NCI-H524 treated with DMSO at 0.1 percent for 48 hours (cell line): ENCODE measurements at places on chromosomes 5 and 9.

DNA sequence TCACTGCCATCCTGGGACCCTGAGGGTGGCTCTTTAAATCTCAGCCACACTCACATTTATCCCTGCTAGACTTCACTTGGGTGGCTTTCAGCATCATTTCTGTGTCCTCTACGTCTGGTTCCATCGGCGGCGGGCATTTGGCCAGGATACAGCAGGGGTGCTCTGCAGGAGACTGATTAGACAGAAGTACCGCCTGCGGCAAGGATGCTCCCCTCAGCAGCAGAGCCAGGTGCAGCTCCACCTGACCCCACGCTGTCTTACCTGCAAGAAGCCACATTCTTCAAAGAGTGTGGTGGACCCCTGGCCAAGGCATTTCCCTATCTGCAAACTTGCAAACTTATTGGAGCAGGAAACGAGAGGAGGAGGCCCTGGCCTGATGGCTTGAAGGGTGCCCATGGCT lies 309.8 kb upstream of the IRX4 start:
- no peak for DNase-seq

DNA sequence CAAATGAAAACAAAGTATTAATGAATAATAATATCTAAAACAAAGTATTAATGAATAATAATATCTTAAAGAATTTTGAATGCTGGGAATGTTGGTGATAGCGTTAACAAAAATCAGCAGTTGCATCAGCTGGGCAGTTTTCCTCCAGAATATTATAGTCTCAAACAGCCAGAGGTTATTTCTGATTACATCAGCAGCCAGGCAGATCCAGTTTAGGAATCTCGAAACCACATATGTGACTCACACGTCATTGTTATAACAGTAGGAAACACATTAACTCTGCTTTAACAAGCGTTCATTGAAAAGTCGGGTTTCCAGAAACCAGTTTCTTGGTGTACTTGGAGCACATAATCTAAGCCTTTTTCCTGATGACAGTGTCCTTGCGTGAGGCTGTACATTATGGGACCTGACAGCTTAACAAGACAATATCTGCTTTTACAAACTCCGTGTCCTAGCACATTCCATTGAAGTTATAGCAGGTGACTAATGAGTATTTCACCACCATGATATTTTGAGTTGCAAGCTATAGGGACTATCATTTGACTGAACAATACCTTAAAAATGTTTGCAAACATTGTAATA lies 559.5 kb upstream of the KLF4 start:
- DNase-seq, result no peak

- no peak for DNase-seq
These were observed 53.7 kb upstream of the SMIM32 start for GRCh38 chr5:136246632-136247031.

GRCh38 chr5:56734091-56734694 lies 81.2 kb upstream of the MAP3K1 start:
- DNase-seq, result no peak

- DNase-seq, result no peak
These were observed 79.2 kb downstream of the COL5A1 start for GRCh38 chr9:134720796-134721195.

GRCh38 chr9:10479172-10479571 lies 133.6 kb downstream of the PTPRD start:
- no peak for DNase-seq

- no peak for DNase-seq
These were observed 567.0 kb upstream of the SGCD start for GRCh38 chr5:155759984-155760383.

DNA sequence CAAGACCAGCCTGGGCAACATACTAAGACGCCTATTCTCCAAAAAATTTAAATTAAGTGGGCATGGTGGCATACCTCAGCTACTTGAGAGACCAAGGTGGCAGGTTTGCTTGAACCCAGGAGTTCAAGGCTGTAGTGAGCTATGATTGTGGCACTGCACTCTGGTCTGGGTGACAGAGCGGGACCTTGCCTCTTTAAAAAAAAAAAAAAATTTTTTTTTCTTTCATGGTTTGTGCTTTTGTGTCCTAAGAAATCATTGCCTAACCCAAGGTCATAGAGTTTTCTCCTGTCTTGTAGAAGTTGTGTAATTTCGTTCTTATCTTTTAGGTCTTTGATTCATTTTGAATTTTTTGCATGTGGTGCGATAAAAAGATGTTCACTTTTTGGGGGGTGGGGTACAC lies 12.3 kb downstream of the GPBP1 start:
- no peak for DNase-seq

DNA sequence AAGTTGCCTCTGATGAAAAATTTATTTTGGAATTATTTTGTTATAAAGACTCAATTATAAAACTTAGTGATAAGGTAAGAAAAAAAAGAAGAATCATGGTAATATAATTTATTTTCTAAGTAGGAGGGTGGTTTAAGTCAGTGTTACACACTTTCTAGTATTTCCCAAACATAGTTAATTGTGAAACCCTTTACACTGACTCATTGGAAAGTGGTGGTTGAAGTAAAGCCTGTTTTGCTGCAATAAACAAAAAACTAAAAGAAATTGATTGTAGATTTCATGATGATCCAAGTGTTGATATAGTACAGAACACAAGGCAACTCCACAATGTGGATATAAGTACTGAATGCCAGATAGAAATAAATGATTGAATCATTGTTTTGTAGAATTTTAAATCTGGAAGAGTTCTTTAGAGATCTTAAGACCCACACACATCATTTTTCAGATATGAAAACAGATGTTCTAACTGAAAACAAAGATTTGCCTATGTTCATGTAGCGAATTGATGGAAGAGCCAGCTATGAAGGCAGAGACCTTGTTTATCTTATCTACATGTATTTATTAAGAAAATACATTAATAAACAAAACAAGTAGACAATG lies 539.8 kb downstream of the PRELID2 start:
- no peak for DNase-seq

- no peak for DNase-seq
These were observed 243.6 kb downstream of the AP3B1 start for GRCh38 chr5:78050888-78051287.

GRCh38 chr9:133968966-133969617 lies 23.0 kb downstream of the VAV2 start:
- DNase-seq, result no peak

GRCh38 chr9:34992376-34992951 lies 2.9 kb downstream of the DNAJB5 start:
- DNase-seq, result no peak

GRCh38 chr5:32160228-32160627 lies 13.9 kb downstream of the GOLPH3 start:
- no peak for DNase-seq

- DNase-seq, result no peak
These were observed 27.0 kb downstream of the TCF7 start for GRCh38 chr5:134141331-134142050.

DNA sequence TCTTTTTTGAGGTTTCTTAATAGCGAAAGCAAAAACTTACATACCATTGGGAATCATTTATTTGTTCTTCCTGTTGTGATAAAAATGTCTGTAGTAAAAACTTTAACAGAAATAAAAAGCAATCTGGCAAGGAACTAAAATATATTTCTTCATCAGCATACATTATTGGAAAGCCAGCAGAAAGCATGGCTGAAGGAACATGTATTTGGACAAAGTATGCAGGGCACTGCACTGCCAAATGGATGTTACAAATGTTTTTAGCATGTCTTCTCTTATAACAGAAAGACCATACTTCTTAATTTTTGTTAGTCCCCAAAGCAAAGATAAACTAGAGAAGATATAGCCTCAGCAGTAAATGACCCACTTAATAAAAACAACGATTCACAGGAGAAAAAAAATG lies 80.5 kb downstream of the SMIM15 start:
- DNase-seq, result no peak

DNA sequence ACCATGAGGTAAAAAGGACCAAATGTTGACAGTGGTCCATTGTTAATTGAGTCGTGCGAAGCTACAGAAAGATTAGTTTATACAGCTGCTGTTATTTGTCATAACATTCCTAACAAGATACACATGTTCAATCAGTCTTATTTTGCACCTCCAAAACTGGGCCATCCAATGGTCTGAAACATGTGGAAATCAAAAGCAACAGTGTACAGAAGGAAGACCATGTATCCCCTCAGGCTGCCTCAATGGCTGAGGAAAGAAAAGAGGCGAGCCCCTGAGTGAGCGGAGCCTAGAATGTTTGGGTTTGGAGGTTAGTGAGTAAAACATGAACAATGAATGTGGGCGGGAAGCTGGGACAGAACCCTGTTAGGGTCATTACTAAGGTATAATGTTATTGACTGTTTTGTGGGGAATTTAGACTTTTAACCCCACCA lies 35.6 kb downstream of the NFIB start:
- no peak for DNase-seq

DNA sequence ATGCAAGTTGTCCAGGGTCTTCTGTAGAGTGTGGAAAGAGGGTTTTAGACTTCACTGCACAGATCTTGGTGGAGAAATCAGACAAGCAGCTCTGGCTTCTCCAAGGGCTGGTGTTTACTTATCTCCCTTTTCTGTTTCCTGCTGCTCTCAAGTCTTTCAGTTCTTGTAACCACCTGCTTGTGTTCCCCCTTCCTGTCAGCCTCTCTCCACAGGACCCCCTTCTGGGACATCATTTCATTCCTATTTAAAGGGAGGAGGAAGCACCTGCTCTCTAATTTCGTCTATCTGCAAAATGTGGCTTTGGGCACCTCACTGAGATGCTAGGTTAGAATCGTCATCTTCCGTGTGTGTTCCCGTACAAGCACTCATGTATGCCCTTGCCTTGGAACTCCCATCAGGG lies 636.2 kb downstream of the MTRR start:
- no peak for DNase-seq

GRCh38 chr5:61245486-61245885 lies 83.2 kb upstream of the SMIM15 start:
- no peak for DNase-seq

GRCh38 chr9:106970219-106970975 lies 107.4 kb downstream of the ZNF462 start:
- DNase-seq, result no peak

DNA sequence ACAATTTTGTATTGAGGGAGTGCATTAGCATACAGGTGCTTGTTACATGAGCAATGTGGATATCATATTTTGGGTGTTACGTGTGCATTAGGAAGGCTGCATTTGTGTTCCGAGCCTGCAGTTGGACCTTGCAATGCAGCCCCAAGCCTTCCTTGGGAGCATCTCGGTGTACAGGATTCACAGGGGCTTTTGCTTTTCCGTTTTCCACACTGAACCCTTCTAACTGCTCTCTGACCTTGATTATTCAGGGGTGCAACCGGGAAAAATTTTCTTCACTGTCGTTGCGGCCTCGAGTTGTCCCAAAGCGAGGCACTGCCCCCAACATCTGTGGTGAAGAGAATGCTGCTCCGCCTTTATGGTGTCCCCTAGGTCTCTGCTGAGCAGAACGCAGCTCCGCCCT lies 80.1 kb upstream of the PLEKHG4B start:
- no peak for DNase-seq

DNA sequence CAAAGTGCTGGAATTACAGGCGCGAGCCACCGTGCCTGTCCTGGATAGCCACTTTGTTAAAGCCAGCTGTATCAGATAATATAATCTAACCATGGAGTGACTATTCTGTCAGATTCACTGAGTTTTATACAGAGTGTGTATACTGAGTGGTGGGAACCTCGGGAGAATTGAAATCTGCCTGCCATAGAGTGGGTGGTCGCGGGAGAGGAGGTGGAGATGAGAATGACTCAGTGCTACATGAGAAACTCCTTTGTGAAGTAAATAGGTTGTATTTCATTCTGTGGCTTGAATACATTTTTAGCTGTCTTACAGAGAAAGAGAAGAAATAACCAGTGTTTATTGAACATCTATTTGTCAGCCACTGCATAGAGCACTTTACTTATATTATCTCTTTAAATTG lies 26.4 kb downstream of the ATP6V0E1 start:
- no peak for DNase-seq
